ENCODE measurements at places on chromosomes 13 and 19. TPM values are rescaled to one million over a fixed set of nuclear protein-coding genes. Genes with fewer than 3 reads are reported as not detected.

DNA sequence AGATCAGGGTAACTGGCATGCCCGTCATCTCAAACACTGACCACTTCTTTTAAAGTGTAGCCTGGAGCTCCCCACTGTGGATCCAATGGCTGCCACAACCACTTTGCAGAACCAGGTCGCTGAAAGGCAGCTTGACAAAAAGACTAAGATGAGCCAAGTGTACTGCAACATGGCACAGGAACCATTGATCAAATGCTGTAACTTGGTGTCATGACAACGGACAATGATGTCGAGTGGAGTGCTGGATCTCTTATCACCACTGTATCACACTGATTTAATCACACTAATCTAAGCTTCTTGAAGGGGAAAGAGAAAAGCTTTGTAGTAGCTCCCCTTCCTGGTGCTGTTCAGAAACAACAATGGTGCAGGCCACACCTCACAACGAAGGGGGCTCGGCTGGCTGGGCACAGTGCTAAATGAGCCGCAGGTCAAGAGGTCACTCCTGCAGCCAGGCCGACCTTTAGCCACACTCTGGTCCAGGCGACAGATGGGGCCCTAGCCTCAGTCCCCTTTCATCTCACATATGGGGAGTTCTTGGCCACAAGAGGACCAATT is 2.2 kb upstream of the TNFRSF19 start:
- DNase-seq = no peak

DNA sequence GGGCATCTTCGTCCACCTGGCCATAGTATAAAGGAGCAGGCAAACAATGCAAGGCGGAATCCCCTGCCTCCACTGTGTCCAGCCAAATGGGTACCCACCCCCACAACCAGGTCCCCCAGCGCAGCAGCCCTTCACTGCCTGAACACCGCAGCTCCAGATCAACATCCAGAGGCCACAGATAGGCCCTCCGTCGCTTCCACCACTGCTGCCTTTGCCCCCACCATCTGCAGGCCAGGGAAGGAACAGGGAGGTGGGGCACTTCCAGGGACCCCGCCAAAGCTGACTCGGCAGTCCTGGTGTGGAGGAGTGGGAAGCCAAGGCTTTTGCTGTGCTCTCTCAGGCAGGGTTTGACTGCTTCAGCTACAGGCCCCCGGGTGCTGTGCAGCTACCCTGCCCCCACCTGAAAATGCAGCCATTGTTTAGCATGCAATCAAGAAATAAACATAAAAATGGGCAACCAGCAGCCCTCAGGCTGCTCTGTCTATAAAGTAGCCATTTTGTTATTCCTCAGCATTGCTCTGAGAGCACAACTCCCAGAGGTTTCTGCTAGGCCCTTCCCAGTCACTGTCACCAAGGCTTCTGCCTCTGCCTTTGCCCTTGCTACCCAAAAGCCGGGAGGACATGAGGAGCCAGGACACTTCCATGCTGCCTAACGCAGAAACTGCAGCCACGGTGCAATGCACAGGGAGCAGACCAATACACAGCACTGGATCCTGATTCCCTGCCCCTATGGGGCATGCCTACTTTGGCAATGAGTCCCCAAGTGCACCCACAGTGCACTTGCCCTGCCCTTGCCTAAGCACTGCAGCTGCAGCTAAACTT is 733.2 kb upstream of the KLHL1 start:
- no peak for DNase-seq

GRCh38 chr19:10043286-10043927 is 30.1 kb downstream of the RDH8 start:
- DNase-seq = no peak

DNA sequence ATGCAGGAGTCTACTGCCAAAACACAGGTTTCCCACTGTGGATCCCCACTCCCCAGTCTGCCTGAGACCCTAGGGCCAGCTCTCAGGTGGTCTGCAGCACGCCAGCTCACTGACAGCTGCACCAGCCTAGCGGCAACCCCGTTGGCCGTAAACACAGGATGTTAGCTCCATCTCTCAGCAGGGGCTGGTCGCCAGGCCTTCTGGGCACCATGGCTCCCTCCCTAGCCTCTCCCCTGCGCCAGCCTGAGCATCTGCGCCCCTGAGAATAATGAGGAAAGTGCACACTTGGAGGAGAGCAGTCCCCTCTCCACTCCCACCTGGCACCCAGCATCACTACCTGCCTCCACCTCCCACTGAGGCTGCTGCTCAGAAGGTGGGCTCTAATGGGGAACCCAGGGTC is 20.8 kb upstream of the EPHX3 start:
- DNase-seq = no peak

GRCh38 chr13:29081697-29082440 is 261.7 kb downstream of the MTUS2 start:
- no peak for DNase-seq

- DNase-seq = peak; percentile 98
These were observed 9.3 kb downstream of the EPHX3 start for GRCh38 chr19:15222738-15223648.

- DNase-seq = no peak
These were observed 680.1 kb downstream of the DIAPH3 start for GRCh38 chr13:59483501-59484145.

DNA sequence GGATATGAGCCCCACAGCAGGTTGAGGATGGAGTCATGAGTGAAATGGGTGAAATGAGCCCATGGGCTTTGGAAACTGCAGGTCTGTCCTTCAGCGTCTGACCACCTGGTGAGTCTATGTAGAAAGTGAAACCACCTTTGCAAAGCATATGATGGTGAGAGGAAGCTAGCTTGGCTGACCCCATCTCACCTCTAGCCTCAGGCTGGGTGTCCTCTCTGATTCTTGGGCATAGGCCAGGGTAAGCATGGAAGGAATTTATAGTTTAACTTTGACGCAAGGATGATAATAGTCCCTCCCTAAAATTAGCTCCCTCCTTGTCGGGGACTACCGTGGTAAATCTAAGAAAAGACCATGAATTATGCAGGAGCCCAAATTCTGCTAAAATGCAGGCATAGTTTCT is 16.8 kb upstream of the PSG9 start:
- DNase-seq = no peak

- no peak for DNase-seq
These were observed 3.9 kb downstream of the WDR18 start for GRCh38 chr19:988081-988480.

- no peak for DNase-seq
These were observed 2.7 kb downstream of the MKNK2 start for GRCh38 chr19:2048104-2048958.

GRCh38 chr19:16368385-16369305 is 44.0 kb downstream of the KLF2 start:
- no peak for DNase-seq

DNA sequence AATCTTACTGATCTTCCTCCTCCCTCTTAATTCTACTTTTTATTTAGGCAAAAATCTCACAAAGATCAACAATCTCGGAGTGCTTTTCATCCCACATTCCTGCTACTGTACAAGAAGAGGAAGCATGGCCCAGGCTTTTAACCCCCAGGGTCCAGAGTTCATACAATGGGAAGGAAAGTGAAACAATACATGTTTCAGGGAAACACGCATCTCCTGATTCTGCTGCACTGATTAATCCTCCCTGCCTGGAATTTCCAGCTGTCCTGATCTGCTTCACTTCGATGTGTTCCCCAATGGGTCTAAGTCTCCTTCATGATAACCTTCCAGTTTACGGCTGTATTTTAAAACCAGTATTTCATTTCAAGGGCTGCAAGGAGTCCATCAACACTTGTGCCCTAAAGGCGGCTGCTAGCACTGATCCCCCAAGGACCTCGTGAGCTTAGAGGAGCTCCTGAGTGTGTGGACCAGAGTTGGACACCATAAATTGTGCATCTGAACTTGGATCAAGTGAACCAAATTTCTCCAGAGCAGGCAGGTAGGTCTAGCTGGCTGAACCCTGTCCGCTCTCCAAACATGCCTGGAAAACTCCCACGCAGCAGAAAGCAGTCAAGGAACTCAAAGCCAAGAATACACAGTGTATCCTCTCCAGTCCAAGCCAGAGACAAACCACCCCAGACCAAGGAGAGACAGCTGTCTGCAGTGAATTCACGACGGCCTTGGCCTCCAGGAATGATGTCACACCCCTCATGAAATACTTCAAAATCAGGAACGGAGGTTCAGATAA is 44.3 kb downstream of the COL4A1 start:
- no peak for DNase-seq

- no peak for DNase-seq
These were observed 150.7 kb upstream of the WASF3 start for GRCh38 chr13:26406791-26407190.

DNA sequence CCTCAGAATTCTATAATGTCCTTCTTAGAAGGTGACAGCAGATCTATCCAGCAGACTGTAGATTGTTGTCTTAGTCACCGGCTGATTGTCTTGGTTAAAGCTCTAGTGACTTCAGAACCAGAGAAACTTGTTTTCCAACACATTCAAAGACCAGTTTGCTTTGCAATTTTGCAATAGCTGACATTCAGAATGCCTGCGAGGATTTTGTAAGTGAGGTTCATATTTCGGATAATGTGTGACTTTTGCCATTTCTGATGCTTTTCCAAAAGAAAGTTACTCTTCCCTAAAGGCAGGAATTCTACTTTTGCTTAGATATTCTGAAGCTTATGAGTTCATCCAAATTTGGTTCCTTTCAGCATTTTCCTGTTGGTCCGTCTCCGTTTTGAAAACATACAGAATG is 13.2 kb downstream of the SPINT2 start:
- no peak for DNase-seq

DNA sequence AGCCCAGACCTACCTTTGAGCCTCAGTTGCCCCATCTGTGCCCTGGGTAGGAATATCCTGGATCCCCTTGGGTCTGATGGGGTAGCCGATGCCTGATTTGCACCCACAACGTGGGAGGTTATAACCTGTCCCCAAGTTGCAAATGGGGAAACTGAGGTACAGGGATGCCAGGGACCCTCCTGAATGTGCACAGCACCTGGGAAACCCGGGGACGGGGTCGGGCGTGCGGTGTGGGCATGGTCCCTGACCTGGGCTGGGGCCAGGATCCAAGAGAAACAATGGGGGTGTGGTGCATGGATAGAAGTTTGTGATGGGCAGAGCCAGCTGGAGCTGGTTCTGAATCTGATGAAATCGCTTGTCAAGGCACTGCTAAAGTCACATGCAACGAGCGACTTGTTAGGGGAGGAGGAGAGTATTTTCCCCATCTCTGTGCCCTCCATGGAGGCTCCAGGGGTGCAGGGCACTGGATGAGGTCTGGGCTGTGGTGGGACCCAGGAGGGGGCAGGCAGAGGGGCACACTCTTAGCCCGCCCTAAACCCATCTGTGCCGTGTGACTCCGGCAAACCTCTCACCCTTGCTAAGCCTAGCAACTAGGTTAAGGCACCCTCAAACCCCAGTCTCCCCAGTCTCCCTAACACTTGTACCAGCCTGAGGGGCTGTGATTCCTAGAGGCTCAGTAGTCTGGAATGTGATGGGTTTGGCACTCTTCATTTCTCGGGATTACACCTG is 749 bp downstream of the GDF15 start:
- no peak for DNase-seq

DNA sequence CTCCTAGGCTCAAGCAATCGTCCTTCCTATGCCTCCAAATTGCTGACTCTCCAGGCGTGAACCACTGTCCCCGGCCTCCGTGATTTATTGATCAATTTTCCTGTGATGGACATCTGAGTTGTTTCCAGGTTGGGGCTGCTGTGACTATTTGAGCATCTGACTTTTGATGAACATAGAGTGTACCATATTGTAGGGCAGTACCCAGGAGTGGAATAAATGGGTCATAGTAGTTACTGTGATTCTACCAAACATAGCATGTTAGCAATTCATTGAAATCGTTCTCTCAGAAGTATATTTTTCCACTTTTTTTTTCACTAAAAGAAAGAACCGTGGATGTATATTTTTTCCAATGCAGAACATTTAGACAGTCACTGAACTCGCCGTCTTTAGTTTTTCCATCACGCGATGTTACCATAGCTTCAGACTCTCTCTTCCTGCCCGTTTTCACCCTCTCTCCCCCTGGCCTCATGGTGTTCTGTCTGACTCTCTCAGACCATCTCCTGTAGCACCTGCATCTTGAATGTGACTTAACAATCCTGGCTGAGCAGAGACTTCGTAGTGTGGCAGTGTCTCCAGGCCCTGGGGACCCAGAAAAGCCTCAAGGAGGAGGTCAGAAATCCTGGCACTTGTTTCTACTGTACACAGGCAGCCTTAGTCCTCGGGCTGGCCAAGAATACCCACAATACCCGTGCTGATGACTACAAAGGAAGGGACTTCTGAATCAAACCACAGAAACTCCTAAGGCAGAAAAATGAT is 3.2 kb upstream of the RASGRP4 start:
- no peak for DNase-seq

GRCh38 chr19:36805364-36805763 is 32.8 kb upstream of the ZNF850 start:
- DNase-seq = no peak

GRCh38 chr13:21232599-21232998 is 56.1 kb downstream of the MRPL57 start:
- no peak for DNase-seq

DNA sequence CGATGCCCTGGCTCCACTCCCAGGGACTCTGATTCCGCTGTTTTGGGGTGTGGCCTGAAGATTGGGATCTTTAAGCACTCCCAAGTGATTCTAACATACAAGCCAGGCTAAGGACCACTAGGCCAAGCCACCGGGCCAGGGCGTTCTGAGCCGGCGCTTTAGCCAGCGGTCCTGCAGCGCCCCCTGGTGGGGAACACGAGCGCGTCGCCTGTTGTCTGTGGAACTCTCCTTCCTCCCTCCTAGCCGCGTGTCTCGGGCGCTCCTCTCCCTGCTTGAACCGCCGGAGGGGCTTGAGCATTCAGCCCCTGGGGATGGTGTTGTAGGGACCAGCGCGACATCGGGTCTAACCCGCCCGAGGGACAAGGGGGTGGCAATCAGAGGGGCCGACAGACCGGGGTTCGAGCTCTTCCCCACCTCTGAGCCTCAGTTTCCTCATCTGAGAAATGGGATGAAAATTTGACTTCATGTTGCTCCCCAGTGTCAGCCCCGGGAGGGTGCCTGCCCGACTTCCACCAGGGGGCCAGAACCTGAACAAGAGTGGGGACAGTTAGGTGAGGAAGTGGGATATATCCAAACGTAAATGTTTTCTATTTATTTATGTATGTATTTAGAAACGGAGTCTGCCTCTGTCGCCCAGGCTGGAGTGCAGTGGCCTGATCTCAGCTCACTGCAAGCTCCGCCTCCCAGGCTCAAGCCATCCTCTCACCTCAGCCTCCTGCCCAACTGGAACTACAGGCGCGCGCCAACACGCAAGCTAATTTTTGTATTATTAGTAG is 18.0 kb upstream of the PNMA8B start:
- DNase-seq = peak; percentile 92

- no peak for DNase-seq
These were observed 78.4 kb upstream of the DIAPH3 start for GRCh38 chr13:60242043-60242595.

DNMT1 gene
- total RNA-seq = 84.6 TPM

CPAMD8 gene
- total RNA-seq = 221 TPM

GPR183 gene
- 19.3 TPM for total RNA-seq

PSPN gene
- total RNA-seq = 2.8 TPM

CGB3 gene
- not detected for total RNA-seq

SOHLH2 gene
- 0.18 TPM for total RNA-seq

TRPC4 gene
- 9.9 TPM for total RNA-seq

WDR88 gene
- not detected for total RNA-seq
